ENCODE measurements at places on chromosomes 2 and 18.

DNA sequence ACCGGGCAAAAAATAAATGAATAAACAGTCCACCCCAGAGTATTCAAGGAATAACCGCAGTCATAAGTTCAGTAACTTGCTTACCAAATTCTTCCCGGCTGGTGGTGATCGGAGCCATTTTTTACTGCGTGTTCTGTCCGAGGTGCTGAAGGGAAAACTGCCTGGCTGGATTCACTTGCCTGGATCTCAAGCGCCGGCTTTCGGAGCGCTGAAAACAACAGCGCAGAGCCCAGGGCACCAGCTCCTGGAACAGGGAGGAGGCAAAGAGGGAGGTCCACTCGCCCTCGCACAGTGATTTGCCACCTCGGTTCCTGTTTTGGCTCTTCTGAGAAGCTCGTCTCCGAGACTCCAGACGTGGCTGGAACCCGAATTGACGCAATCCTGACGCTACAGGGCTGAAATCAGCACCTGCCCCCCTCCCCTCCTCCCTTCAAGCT is at the start of gene SYT4:
Gene SYT4 (minus strand): TSS at position 327 of the 437 bp plus-strand sequence. CDS start 209 bp downstream, at position 118.
- peak; percentile 79 for DNase-seq

- no peak for DNase-seq
Measured at GRCh38 chr2:71933467-71934319, 214.0 kb downstream of the CYP26B1 start.

- DNase-seq: peak; percentile 79
Measured at GRCh38 chr18:45879681-45880655, 54.5 kb downstream of the SIGLEC15 start.

DNA sequence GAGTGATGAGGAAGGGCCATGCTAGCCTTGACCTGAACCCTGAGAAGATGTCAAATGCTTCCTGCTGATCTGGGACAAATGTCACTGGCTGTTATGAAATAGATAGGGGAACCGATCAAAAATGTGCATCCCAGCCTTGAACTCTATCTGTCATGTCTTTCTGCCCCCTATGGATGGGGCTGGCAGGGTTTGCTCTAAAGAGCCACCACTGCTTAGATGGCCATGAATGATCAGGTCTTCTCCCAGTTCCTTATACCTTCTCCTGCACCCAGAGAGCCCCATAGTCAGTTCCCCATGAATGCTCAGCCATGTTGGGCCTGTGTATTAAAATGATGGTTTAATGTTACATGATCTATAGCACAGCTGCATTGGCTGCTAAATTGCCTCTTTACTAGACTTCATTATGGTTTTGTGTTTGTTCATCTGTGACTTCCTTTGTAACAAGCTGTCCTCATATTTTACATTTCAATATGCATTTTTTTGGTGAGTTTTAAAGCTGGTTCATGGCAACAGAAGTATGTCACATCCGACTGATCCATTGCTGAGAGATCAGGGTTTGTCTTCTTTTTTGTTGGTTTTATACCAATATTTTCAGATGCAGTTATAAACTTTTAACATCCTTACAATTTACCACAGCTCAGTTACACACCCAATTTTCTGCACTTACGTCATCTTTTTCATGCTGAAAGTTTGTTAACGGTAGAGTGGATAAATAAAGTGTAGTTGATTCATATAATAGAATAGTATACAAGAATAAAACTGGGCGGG is 56.3 kb upstream of the SMAD2 start:
- DNase-seq: no peak

GRCh38 chr2:183729380-183729779 is 605.1 kb downstream of the NUP35 start:
- DNase-seq: no peak

GRCh38 chr18:66210875-66211274 is 393.0 kb downstream of the CDH19 start:
- no peak for DNase-seq

- DNase-seq: no peak
Measured at GRCh38 chr2:236054621-236055305, 113.4 kb downstream of the GBX2 start.

DNA sequence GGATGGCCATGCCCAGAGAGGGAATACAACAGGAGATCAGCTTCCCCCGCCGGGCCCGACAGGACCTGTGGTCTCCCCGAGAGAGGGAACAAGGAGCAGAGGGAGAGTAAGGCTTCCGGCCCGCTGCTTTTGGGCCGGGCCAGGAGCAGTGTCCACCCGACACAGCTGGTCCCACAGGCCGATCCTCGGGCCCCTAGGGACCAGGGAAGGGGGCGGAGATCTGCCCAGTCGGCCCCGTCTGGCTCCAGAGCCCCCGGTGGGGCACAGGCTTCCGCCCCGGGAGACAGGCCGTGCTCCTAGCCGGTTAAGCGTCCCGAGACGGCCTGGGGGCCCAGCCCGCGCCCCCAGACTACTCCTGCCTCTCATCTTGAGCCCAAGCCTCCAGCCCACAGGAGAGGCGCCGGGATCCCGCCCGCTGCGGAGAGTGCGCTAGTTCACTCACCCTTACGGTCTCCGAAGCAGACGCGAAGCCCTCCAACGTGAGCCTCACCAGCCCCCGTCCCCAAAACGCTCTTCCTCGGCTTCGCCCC is at the start of gene MCFD2:
Gene MCFD2 (minus strand): TSS at position 526 of the 530 bp plus-strand sequence. CDS start 6,635 bp downstream, outside the sequence.
- DNase-seq: no peak

DNA sequence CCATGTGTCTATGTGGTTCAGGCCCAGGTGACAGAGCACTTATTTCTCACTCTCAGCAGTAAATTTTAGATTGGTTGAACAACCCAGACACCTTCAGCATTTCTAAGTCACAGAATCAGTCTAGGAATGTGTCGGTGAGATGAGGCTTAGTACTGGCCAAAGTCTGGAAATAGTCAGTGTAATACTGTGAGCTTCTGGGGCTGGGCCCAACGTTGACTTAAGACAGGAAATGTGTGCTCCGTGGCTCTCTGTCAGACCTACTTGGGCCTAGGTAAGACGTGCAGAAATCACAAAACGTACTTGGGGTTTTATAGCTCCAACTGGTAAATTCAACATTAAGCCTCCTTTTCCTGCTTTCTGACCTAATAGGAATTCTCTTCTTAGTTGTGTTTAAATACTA is 160.3 kb upstream of the COL3A1 start:
- peak; percentile 85 for DNase-seq

DNA sequence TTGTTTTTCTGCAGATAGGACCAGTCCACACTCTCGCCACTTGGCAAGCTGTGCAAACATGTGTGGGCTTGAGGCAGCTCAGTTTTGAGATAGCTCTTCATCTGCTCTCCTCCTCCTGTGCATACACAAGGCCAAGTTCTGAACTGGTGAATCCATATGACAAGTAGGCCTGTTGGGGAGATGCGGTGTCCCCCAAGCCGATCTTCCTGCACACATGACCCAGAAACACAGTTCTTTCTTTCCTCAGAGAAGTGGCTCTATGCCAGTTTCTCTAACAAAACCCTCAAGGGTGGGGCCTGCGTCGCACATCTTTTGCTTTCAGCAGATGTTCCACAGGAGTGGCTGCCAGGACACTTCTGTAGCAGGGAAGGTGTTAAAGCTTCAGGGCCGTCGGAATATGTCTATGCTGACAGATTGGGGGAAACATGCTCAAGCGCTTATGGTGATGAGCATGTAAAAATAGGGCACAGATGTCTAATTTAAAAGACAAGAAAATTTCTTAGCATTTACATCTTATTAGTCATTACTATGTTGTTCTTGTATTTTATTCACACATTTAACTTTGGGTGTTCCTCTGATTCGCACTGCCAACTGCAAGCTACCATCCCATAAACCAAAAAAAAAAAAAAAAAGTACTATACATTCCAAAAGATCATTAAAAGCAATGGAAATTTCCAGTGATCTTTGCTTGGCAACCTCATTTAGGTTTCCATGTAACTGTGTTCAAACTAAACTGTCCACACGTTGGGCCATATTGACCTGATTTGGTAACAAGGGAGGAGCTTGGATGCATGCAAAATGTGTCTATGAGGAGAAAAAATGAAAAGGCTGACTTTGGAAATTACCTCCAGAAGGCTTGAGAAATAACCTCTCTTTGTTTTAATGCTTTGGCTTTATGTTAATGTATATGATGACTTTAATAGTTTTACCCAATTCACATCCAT is 1055.5 kb upstream of the KLHL29 start:
- DNase-seq: peak; percentile 73

DNA sequence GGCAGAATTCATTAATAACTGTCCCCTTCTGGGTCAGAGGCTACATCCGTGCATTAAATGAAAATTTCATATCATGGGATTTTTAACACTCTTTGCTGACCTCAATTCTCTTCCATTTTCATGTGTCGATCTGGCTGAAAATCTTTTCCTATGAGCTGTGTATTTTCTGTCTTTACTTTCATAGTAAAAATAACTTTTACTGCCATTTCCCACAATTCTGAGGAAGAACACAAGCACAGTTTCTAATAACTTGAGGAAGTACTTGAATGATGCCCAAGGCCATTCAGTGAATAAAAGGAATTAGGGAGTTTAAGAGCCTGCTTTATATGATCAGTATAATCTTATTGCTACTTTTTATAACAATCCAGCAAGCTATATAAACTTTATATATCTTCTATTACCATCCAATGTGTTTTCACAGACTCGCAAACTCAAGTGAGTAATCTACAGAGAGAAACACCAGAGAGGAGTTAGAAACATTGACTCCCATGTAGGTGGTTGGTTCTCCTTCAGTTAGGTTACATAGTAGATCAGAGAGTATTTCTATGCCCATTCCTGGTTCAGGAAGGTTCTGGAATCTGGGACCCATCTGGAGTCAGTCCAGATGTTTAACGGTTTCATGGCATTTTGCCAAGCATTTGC is 340.0 kb downstream of the FBXO15 start:
- DNase-seq: no peak

GRCh38 chr18:64332835-64333234 is 183.9 kb upstream of the LINC00305 start:
- DNase-seq: no peak

- DNase-seq: peak; percentile 68
Measured at GRCh38 chr2:41791523-41791922, 256.3 kb upstream of the PKDCC start.

- no peak for DNase-seq
Measured at GRCh38 chr18:77124452-77124922, 8.1 kb downstream of the MBP start.

DNA sequence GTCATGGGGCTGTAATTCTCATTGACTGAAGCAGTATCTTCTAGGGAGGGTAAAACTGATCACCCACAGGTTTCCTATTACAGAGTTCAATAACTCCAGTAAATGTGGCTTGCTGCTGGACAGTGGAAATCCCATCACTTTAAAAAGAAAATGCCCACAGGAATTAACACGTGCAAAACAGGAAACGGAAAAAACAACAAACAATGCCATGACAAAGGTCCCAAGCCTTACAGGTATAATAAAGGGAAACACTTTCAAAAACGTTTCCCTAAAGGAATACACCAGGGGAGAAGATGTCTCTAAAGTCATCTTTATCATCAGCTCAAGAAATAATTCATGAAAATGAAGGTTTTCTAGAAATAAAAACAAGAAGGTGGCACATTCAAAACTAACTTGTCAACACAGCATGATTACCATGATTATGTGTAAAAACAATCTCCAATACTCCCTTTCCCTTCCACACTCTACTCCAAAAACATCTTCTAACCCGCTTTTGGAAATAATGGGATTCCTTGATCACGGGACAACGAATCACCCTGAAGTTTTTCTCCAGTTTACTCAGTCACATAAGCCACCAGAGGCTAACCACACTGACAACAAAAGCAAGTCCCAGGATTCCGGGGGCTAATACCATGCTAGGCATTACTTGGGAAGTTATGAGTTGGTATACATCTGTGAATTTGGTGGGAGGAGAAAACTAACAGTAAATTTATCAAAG is 167.9 kb downstream of the TCF4 start:
- peak; percentile 41 for DNase-seq

- peak; percentile 24 for DNase-seq
Measured at GRCh38 chr2:197628043-197628500, 47.3 kb downstream of the RFTN2 start.

DNA sequence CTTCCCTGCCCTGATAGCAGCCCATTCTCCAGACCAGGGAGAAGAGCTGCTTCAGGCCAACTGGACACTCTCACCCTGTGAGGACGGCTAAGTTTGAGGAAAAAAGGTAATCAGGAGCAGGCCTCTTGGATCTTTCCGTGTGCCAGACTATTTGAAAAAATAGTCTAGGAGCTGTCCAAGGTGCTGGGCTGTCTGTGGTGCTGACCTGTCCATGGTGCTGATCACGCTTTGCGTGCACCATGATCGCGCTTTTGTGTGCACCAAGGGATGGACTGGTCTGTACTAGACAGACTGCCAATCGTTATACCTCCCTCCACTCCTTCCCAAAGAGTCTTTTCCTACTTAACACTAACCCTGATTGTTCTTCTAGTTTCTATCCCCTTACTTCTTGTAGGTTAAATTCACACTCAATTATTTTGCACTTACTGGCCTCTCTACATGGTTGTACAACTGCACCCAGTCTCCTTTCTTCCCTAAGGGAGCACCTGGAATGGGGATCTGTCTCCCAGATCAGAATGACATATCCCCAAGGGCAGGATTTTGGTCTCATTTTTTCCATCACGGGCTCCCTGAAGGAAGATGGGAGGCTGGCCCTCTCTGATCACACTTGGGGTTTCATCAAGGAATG is 295.4 kb downstream of the CELF4 start:
- DNase-seq: peak; percentile 74

DNA sequence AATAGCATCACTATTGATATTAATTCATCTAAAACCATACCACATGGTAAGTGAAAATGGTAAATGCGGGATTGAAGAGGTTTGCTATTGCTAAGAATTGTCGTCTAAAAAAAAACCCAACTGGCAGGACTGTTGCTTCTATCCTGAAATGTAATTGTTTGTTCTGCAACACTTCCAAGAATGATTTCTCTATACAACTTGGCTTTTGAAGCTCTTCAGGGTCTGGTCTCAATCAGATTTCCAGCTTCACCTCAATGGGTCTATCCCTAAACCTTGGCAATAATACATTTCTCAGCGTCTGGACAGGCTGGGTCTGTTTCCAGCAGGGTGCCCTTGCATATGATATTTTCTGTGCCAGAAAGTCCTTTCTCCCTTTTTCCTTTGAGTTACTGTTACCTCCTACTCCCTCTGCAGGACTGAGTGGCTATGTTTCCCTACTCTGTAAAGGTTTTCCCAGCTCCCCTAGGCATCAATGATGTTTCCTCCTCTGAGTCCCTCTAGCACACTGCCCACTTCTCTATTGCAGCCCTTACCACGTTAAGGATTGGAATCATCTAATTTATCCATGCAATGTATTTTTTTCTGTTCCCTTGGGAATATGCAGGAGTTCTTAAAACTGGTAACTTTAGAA is 118.2 kb upstream of the REV1 start:
- DNase-seq: peak; percentile 27

DNA sequence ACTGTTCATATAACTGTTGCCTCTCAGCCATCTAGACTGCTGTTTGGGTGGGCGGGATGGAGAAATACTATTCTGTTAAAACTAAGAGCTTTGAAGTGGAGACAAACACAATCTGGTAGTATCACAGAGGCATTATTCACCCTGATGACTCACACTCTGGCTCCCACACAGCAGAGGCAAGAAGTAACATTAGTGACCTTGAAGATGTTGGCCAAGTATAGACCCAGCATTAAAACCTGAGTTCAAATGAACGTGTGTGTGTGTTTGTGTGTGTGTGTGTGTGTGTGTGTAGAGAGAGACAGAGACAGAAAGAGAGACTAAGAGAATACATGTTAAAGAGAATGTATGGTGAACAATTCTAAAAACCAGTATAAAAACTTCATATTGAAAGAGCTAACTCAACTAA is 22.5 kb upstream of the ACVR1 start:
- DNase-seq: no peak

- DNase-seq: no peak
Measured at GRCh38 chr18:25244170-25244569, 107.8 kb downstream of the ZNF521 start.

- no peak for DNase-seq
Measured at GRCh38 chr2:55061523-55062344, 11.5 kb upstream of the RTN4 start.

All from right hindlimb (tissue), 1 donor.